ENCODE measurements at places on chromosomes 5 and 9.

DNA sequence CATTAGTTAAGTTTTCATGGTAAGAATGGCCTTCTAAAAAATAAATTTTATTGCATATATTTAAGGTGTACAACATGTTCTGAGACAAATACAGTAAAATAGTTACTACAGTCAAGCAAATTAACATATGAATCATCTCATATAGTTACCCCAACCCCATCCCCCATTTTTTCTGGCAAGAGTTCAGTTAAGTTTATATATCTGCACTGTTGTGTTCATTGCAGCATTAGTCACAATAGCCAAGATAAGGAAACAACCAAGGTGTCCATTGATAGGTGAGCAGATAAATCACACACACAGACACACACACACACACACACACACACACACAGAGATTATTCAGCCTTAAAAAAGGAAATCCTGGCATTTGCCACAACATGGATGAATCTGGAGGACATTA, 37.2 kb upstream of the OTULIN start:
- DNase-seq: no peak

DNA sequence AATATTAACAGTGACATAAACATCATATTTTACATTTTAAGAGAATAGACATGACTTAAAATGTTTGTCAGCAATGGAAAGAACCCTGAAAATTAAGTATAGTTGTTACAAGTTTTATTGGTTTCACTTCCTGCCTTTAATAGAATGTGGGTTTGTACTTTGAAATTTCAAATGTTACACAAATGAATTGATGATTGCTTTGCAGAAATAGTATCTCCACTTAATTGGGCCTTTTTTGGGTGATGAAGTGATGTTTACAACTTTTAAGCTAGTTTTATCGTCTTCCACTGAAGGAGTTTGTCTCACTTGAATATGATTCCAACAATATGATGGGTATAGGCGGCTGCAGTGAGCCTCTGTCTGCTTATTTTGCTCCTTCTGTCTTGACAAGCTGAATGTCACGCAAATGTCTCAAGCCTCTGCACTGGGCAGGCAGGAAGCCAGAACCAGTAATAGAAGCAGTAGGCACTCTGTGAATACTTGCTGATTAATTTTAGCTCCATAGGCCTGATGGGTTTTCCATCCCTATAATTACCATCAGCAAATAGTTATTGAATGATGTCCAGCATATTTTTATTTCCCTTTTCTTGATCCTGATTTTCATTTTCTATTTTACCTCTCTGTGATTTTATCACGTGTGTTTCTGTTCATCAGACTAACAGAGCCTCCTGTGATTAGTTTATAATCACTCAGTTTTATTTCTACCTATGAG, 10.6 kb upstream of the NR3C1 start:
- DNase-seq: no peak

DNA sequence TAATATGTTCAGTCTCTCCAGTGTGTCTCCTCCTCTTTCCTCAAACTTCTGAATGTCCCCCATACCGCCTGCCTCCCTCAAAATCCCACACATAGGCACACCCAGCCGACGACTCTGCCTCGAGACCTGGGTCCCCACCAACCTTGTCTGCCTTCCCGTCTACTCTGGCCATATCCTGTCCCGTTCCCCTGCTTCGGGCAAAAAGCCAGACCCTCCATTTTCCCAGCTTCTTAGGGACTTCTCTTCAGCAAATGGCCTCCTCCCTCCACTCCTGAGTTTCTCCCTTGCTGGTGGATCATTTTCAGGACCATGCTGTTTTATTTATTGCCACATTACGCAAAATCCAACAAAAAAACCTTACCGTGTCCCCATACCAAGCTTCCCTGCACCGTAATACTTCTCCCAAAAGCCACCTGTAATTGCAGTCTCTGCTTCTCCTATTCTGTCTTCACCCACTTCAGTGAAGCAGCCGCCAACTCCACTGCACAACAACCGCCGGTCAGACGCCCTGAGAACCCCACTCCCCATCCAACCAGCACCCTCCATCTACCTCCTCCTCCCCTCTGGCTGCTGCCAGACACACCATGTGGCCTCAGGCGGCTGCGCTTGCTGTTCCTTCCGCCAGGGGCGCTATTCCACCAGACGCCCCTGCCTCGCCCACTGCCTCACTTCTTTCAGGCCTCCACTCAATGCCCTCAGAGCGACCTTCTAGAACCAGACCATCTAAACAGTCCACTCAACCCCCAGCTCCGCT, 117.0 kb downstream of the TRPM6 start:
- DNase-seq: peak; percentile 2

GRCh38 chr5:139023286-139023685, 148.2 kb upstream of the LRRTM2 start:
- DNase-seq: no peak

DNA sequence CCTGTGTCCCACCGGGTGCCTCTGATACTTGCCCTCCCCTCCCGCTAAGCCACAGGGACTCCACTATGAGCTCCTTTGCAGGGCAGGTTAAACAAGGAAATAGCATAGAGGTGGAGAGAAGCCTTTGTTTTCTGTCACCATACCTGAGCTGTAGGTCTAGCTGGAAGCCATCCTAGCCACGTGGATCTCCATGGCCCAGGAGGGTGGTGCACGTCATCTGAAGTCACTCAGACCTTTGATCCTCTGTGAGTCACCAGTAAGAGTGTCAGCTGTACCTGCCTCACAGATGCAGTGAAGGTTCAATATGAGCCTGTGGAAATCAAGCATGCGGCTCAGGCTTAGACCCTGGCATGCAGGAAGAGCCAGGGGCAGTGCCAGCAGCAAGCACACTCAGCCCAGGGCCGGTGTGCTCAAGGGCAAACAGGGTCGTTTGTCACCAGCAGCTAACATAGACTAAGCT, 55.1 kb downstream of the ASS1 start:
- no peak for DNase-seq

GRCh38 chr9:5879419-5880181, 11.1 kb upstream of the MLANA start:
- DNase-seq: no peak

- DNase-seq: no peak
These were observed 5.8 kb downstream of the UHRF2 start for GRCh38 chr9:6418764-6419163.

DNA sequence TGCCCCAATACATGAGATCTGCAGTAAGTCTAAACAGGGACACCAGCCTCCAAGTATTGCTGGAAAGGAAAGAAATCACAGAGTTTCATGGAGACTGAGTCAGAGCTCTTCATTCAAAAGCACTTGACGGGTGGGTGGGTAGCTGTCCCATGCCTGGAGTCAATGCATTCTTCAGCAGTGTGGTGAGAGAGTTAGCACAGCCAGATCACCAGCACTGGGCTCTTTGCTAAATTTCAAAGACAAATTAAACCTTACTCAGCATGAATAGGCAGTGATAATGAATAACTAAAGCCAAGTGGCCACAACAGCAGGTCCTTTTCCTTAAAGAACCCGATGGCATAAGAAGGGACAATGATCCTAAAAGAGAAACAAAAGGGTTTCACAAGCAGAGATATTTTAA, 192.4 kb downstream of the ACTL7B start:
- DNase-seq: no peak

- no peak for DNase-seq
These were observed 13.5 kb downstream of the ABCA1 start for GRCh38 chr9:104914466-104914865.

Measured in CMK (cell line).